ENCODE measurements at places on chromosomes 2 and 18.

- no peak for DNase-seq
Measured at GRCh38 chr2:189505492-189505891, 64.2 kb downstream of the WDR75 start.

DNA sequence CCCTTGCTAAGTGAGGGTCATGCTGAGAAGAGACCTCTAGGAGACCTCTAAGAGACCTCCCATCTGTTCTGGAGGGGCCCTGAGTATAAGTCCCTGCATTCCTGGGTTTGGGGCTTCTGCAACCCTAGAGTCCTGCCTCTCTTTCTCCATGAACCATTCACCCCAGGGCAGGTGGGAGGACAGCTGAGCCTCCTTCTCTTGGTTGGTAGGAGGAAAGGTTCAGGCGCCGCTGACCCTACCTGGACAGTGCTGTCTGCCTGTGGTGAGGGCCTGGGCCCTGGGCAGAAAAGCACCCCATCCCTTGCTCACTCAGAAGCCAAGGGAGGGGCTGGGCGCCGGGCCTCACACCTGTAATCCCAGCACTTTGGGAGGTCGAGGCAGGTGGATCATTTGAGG is 604 bp upstream of the VIL1 start:
- DNase-seq = no peak

DNA sequence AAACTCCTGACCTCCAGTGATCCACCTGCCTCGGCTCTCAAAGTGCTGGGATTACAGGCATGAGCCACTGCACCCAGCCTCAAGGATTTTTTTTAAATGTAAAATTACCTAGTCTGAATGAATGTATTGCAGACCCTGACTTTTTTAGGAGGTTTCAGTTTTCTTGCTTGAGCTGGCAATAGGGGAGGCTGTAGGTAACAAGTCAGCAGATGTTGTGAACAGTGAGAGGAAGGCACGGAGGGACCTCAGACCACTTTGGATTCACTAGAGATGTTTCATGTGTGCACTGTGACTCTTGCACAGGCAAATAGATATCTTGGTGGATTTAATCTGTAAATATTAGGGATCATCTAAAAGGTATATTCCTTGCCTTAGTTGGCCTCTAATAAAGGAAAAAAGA is 6.4 kb downstream of the NDUFV2 start:
- no peak for DNase-seq

DNA sequence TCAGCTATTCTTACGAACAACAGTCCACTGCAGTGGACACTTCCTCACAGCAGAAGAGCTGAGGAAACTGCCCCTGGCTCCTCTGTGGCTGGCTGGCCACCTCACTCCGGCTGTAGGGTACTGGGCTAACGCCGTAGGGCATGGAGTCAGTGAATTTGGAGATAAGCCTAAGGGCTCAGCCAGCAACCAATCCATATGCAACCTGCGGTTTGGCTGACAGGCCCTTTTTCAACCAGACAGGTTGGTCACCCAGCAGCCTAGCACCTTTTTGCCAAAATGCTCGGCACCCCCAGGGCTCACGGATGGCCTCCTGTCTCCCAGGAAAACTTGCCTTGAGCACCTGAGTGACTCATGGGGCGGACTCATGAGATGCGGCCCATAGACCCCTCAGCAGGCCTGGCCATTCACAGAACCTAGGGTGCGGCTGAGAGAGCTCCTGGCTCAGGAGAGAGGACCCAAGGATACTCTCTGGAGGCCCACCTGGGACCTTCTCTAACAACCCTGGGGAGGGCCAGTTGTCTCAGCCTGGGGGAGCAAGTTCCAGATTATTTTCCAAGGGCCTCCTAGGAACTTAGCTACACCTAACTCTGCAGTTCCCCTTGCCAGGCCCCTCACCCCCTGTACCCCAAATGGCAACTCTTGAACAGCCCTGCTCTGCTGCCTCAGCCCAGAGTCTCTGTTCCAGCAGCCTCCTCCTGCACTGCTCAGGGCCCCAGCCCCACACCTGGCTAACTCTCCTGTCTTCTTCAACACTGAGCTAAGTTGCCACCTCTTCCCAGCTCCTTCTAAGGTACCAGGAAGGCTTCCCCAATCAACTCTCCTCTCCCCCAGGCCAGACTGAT is 252.1 kb downstream of the CYP26B1 start:
- no peak for DNase-seq

GRCh38 chr2:60972889-60973656 is 44.4 kb upstream of the PEX13 start:
- DNase-seq = no peak

- DNase-seq = no peak
Measured at GRCh38 chr18:13513021-13513420, 213.3 kb downstream of the FAM210A start.

GRCh38 chr18:74589021-74589420 is 8.6 kb upstream of the ZNF407 start:
- no peak for DNase-seq

GRCh38 chr18:67001052-67001451 is 397.2 kb upstream of the CDH19 start:
- no peak for DNase-seq

DNA sequence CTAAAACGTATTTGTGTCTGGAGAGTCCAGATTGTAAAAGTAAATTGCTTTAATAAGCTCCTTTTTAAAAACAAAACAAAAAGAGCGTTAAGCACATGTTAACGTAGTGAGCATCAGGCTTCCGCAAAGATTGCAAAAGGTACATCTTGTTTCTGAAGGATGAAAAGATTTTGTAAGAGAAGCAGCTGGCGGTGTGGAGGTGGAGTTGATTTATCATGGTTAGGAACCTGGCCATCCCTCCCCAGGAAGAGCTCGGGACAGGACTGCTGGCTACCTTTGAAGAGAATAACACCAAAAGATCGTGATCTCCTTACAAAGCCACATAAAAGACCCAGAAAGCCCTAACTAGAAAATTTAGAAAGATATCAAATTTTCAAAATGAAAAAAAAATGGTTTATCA is 132.2 kb downstream of the DNER start:
- DNase-seq = no peak

- DNase-seq = no peak
Measured at GRCh38 chr2:230783101-230783500, 70.5 kb downstream of the CAB39 start.

- DNase-seq = no peak
Measured at GRCh38 chr2:48120759-48121242, 214.5 kb upstream of the FBXO11 start.

GRCh38 chr18:47983055-47983454 is 52.6 kb upstream of the SMAD2 start:
- no peak for DNase-seq

DNA sequence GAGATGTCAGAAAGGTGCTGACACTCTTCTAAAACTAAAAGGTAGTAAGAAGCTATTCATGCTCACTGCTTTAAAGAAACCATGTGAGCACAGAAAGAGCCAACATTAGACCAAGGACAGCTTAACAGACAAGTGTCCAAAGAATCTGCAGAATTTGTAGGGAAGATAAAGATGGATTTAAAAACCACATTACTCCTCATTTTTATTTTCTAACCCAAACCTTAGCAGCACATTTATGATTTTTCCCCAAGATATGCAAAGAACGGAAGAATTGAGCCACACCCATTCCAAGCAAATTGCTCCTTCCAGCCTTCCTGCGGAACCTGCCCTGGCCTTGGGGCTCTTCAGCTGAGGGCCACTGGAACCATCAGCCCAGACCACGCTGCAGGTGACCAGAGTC is 26.9 kb downstream of the MBP start:
- no peak for DNase-seq

DNA sequence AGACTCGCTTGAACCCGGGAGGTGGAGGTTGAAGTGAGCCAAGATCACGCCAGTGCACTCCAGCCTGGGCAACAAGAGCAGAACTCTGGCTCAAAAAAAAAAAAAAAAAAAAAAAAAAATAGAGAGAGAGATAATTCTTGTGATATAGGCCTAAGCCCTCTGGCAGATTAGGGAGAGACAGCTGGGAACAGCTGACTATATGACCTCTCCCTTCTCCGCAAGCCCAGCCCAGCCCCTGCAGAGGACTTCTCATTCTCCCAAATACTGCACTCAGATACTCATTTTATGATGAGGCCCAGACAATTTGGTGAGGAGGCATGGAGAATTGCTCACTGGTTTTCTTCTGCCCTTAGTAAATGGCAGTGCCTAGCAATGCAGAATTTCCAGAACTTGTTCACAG is 262.0 kb downstream of the HAUS1 start:
- DNase-seq = no peak

DNA sequence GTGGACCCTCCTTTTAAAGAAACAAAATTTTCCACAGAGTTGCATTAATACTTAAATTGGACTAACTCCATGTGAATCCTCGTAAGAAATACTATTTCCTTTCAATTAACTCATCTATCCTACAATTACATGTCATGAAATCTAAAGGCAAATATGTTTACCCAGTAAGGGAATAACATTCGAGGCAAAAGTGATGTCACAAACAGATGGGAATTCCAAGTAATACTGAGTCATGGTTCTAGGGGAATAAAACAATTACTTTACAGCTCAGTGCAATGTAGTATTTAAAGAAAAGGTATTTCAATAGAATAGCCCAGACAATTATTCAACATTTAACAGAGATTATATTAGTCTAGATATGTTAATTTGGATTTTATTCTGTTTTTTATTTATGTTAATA is 205.8 kb downstream of the ZNF385B start:
- DNase-seq = no peak

Measured in tibial nerve (tissue), 4 donors.